ENCODE measurements at places on chromosomes 7 and 10.

DNA sequence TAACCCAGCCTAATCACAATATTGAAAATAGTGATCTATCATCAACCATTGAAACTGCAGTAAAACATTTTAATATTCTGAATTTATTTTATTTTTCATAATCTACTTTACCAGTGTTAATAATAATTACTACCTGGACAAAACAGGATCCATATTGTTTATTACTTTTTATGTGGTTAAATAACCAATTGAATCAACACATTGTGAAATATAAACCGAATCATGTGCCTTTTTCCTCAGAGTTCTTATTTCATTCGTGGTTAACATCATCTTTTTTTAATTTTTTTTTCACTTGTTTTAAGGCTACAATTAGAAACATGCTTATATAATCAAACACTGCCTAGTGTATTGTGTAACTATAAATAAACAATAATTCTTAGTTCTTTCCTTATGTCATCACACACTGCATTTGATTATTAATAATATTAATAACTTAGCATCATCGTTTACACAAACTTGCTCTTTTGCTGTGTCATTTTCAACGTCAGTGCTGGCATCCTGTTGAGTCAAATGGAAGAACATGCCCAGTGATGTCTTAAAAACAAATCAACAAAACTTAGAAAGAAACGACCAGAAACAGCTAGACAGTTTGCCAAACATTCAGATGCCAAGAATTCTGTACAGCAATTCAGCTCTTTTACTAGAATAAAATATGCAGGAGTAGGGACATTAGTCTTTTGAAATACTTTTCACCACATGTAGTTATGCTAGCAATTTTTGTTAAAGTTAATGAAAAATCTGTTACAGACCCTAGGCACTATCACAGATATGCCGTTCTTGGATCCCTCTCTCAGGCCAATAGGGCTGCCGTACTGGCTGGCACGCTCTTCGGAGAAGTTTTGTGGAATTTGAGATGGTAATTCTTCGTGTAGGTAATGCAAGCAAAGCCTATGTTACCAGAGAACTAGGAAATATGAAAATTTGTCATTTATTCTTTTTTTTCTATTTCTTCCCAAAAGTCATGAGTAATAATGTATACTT lies 330.4 kb upstream of the SEMA3A start:
- no peak for DNase-seq

DNA sequence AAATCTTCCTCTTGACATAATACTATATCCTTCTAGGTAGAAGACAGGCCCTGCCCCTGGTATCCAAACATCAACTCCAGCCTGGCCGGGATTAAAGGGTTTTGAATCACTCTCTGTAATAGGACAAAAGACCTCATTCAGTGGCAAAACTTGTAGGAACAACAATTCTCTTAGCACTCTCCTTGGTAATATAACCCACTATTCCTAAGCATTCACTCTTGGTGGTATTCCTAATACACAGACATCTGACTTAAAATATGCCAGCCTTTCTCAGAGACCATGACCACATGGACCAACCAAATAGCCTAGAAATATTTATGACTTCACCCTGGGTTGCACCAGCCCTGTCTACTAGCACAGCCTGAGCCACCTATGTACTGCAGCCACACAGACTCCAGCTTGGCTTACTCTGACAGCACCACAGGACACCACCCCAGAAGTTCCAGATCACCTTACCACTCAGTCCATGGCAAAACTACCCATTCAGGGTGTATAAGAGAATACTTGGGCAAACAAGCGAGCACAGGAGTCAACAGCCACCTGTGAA lies 244.9 kb upstream of the NEBL start:
- DNase-seq = no peak

DNA sequence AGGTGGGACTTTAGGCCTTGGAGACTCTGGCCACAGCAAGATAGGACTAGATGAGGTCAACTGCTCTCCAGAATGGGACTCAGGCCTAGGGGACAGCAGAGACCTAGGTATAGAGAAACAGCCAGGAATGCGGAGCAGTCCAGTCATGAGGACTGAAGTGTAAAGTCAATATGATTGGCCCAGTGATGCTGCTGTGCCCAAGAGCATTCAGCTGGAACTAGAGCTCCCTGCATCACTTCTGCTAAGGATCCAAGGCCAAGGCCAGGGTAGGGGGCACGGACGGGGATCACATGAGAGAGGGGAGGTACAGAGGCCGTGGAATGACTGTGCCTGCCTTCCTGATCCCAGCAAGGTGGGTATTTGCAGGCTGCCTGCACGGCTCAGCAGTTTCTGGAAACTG lies 237.9 kb downstream of the FRMD4A start:
- DNase-seq = no peak

- DNase-seq = peak; percentile 78
Observed at GRCh38 chr10:30392564-30392990, 41.4 kb upstream of the MAP3K8 start.

GRCh38 chr7:76285604-76286374 lies 16.7 kb upstream of the HSPB1 start:
- DNase-seq = no peak

DNA sequence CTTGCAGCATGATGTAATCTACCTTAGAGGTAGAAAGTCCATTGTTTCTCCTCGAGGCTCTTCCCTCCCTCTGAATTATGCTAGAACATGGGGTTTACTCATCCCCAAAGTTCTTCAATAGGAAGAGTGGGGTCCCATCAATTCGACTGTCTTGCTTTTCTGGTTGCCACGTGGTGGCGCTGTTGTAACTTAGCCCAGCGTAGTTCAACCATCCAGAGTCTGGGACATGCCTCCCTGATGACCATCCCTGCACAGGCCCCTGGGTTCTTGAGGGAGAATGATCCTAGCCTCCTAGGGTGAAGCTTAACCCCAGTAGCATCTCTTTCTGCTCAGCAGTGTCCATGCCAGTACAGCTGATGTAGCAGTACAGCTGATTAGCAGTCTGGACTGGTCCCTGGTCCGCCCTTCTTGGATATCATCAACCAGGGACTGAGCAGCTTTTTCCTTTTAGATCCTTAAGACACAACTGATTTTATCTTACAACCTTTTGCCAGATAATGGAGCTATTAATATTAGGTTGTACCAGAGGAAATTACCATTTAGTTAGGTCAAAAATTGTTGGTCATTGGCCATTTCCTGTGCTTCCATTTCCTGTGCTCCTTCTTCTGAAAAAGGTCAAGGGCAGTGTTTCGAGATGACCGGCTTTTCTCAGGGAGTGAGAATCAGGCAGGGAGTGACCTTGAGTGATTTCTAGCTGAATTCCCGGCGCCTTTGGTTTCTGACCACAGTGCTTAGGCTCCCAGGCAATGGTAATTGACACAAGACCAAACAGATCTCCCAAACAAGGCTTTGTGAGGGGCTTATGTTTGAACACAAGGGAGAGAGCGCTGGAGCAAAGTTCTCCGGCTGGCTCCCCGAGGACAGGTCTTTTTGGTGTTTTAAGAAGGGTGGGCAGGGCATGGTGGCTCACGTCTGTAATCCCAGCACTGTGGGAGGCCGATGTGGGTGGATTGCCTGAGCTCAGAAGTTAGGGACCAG lies 65.4 kb downstream of the TACC2 start:
- DNase-seq = peak; percentile 27

- no peak for DNase-seq
Observed at GRCh38 chr10:62736168-62736546, 68.4 kb upstream of the ADO start.
